ENCODE measurements at places on chromosomes 13 and 19. TPM values are rescaled to one million over a fixed set of nuclear protein-coding genes. Genes with fewer than 3 reads are reported as not detected.

DNA sequence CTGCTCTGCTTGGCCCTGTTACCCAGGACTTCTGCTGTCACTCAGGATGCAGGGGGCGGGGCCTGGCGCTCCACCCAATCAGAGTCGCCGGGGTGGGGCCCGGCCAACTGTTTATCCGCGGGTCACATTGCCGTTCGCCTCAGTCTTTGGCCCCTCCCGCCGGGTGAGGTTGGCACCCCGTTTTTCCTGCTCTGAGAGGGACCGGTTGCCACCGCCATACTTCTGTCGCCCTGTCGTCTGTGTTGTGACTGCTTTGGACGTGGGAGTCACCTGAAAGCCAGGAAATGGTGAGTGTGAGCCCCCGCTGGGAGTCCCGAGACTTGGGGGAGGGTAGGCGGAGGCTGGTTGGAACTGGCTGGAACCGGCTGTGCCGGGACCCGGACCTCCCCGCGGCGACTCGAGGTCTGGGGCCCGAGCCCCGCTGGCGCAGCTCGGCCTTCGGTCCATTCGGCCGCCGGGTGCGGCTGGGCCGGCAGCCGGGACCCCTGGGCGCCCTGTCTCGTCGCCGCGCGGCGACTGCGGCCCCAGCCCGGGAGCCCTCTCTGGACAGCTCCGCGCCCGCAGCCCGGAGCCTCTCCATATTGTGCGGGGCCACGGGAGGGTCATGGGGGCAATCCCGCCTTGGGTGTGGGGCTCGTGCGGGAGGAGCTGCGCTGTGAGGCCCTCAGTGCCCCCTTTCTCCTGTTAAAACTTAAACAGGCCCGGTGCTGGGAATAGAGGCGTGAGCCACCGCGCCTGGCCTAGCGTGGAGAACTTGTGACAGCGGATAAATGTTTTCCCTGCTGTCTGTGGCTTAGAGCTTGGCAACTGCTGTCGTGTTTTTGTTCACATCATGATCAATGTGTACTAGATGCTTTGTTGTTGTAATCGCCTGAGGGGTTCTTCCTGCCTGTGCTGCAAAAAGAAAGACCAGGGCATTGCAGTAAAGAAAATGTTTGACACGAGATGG, at the start of gene ZNF844:
Gene ZNF844 (plus strand): TSS at position 142 of the 949 bp plus-strand sequence. CDS start 143 bp downstream, at position 285.
- no peaks in the 10 kb centered on the region for H3K27me3 ChIP-seq
- peak within 1 kb of the TSS; percentile 92 for H3K27ac ChIP-seq
- DNase-seq, result peak; percentile 96
- H3K4me1 ChIP-seq, result peaks cover 8% of the 10 kb centered on the region
- peak within 1 kb of the TSS; percentile 72 for H3K4me3 ChIP-seq

DNA sequence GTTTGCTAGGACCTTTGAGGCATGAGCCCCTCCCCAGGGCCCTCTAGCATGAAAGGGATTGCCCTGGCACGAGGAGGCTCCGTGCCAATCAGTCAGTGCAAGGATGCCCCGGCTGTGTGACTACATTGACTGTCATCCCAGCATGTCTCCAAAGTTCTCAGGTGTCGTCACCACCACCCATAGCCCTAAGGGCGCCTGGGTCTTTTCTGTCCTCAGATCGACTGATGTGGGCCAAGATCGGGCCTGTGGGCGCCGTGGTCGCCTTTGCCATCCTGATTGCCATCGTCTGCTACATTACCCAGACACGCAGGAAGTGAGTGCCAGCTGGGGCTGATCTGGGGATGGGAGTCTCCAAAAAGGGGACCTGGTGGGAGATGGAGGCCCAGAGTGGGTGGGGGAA, 18.4 kb downstream of the MAG start:
- peak overlapping the region; percentile 21 for H3K4me3 ChIP-seq
- H3K27ac ChIP-seq, result no peak overlapping the region
- H3K36me3 ChIP-seq, result no peaks in the 10 kb centered on the region
- no peaks in the 10 kb centered on the region for H3K27me3 ChIP-seq
- no peak for DNase-seq

DNA sequence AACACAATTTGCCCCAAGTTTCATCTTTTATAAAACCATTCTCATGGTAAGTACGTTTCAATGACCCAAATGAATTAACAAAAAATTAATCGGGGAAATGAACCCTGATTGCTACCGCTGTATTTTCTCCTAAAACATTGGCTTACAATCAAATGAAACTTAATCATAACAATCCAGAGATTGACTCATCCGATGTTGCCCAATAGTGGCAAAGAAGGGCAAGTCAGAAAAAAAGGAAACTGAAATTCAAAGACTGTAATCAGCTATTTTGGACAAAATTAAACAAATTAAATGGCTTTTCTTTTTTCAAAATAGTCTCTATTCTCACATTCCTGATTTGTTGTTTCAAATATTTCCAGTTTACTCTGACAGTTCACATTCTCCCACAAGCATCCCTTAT, 3.9 kb upstream of the ACOD1 start:
- peaks cover 4% of the 10 kb centered on the region for H3K4me1 ChIP-seq
- H3K36me3 ChIP-seq, result no peaks in the 10 kb centered on the region
- no peak overlapping the region for H3K4me3 ChIP-seq
- DNase-seq, result no peak

Gene MATK
- 8.1 TPM for total RNA-seq

- H3K27ac ChIP-seq, result no peak overlapping the region
- DNase-seq, result no peak
- H3K4me3 ChIP-seq, result no peak overlapping the region
- H3K27me3 ChIP-seq, result no peaks in the 10 kb centered on the region
- no peaks in the 10 kb centered on the region for H3K36me3 ChIP-seq
- no peaks in the 10 kb centered on the region for H3K4me1 ChIP-seq
Measured at GRCh38 chr13:106108346-106108745, 427.1 kb downstream of the EFNB2 start.

GRCh38 chr13:40540328-40541044, 126.0 kb downstream of the FOXO1 start:
- H3K27me3 ChIP-seq, result no peaks in the 10 kb centered on the region
- H3K27ac ChIP-seq, result peak overlapping the region; percentile 46
- no peak overlapping the region for H3K4me3 ChIP-seq
- peaks cover 17% of the 10 kb centered on the region for H3K4me1 ChIP-seq
- no peak for DNase-seq

Gene CLEC17A
- total RNA-seq, result 17.9 TPM

- no peak overlapping the region for H3K27ac ChIP-seq
- H3K27me3 ChIP-seq, result peaks cover 3% of the 10 kb centered on the region
- no peak overlapping the region for H3K4me3 ChIP-seq
- peaks cover 45% of the 10 kb centered on the region for H3K4me1 ChIP-seq
- no peak for DNase-seq
- H3K36me3 ChIP-seq, result no peaks in the 10 kb centered on the region
Measured at GRCh38 chr13:99055735-99056134, 77.9 kb upstream of the DOCK9 start.

DNA sequence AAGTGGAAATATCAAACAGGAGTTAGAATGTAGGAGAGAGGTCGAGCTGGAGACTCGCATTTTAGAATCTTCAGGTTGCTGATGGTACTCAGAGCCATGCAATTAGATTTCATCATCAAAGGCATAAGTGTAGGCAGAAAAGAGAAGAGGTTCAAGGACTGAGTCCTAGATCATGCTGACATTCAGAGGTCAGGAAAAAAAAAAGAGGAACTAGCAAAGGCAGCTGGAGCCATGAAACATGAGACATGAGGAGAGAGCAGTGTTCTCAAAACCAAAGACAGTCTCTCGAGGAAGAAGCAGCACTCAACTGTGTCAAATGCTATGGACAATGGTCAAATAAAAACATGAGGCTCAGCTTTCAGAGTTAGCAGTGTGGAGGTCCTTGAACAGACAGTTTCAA, 12.4 kb upstream of the TPP2 start:
- H3K36me3 ChIP-seq, result no peaks in the 10 kb centered on the region
- H3K4me3 ChIP-seq, result no peak overlapping the region
- H3K27me3 ChIP-seq, result no peaks in the 10 kb centered on the region
- DNase-seq, result no peak
- no peaks in the 10 kb centered on the region for H3K4me1 ChIP-seq

- H3K4me3 ChIP-seq, result no peak overlapping the region
- no peaks in the 10 kb centered on the region for H3K4me1 ChIP-seq
- no peak overlapping the region for H3K27ac ChIP-seq
- no peaks in the 10 kb centered on the region for H3K27me3 ChIP-seq
- no peaks in the 10 kb centered on the region for H3K36me3 ChIP-seq
Measured at GRCh38 chr13:62251734-62252133, 836.1 kb upstream of the PCDH20 start.

All from spleen (tissue), 13 donors.